Activated CD4-positive, alpha-beta T cell treated with anti-CD3 and anti-CD28 coated beads for 36 hours (primary cell): ENCODE measurements at places on chromosomes 11 and 22.

DNA sequence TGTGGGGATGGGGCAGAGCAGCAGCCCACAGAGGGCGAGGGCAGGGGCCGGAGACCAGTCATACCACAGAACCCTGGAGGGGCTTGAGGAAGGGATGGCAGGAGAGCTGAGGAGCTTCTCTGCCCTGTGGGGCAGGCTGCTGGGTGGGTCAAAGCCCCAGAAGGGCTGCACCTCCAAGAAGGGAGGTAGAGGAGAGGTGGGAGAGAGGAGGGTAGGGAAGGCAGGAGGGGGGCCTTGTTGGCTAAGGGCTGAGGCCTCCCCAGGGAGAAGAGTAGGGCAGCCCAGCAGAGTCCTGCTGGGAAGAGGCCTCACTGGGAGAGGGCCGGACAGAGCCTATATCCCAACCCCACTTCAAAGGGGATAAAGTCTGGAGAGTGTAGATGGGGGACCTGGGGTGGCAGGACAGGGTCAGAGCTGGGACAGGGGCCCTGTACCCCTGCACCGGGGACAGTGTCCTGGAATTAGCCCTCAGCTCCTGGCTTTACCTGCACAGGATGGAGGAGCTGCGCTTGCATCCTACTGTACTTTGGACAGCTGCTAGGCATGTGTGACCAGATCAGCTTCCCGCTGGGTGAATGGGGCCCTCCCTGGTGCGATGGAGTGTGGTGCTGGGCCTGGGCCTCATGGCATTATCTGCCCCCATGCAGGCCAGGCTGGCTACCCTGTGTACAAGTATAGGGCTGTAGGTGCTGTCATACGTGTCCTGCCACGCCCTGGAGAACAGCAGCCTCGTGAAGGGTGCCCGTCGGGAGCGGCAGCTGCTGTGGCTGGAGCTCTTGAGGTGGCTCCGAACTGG, 7.3 kb downstream of the DGCR6L start:
- DNase-seq = no peak

GRCh38 chr22:23688121-23688520, 2.7 kb upstream of the RGL4 start:
- DNase-seq = no peak

GRCh38 chr11:33553486-33553885, 147.1 kb downstream of the C11orf91 start:
- no peak for DNase-seq

DNA sequence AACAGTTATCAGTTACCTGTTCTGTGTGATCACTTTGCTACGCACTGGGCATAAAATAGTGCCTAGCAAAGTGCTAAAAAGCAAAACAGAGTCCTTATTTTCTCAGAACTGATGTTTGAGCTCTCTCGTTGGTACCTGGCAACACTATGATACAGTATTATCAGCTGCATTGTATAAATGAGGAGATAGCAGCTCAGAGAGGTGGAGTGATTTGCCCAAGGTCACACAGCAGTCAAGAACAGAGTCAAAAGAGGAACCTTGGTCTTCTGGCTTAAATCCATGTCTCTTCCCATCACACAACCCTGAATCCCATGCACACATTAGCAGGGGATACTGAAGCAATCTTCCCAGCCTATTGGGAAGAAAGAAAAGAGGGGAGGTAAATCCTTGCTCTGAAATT, 580.5 kb downstream of the SOX6 start:
- DNase-seq = no peak

DNA sequence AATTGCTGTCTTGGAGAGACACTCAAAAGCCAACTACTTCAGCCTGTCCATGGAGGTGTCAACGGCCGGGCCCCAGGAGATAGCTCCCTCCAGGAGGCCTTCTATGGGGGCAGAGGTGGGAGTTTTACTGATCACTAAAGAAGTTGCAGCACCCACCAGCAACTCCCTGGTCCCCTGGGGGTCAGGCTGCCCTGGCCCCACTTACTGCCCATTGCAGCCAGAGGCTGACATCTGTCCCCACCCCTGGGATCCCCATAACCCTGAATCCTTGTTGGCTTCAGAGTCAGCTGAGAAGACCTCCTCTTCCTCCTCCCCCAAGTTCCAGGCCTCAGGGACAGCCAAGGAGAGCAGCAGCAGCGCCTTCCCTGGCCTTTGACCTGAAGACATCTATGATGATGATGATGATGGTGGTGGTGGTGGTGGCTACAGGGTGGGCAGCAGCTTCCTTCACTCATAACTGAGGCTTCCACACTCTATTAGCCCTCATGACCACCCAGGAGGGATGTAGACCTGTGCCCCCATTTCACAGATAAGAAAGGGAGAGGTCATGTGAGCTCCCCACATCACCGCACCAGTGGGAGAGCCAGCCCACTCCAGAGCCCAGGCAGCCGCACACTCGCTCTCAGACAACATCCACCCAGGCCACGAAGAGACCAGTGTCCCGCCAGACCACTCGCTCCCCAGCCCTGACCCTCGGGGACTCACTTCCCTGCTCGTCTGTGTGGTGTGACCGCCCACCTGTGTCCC, 43.8 kb upstream of the FGF3 start:
- DNase-seq = no peak

DNA sequence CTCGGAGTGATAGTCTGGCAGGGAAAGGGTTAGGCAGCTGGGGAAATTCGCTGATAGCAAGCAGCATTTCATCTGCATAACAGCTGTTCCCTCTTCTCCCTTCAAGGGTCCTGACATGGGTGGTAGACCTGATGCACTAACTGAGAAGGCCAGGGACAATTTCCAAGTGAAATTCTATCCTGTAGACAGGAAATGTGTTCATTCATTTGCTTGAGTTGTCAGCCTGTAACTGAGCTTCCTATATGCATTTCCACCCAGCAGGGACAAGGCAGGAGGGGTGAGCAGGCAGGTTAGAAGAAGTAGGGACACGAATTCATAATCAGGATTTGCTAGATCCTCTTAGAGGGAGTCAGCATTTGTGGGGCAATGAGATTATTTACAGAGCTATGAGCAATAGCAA, 154.3 kb upstream of the NCAM1 start:
- DNase-seq = no peak

DNA sequence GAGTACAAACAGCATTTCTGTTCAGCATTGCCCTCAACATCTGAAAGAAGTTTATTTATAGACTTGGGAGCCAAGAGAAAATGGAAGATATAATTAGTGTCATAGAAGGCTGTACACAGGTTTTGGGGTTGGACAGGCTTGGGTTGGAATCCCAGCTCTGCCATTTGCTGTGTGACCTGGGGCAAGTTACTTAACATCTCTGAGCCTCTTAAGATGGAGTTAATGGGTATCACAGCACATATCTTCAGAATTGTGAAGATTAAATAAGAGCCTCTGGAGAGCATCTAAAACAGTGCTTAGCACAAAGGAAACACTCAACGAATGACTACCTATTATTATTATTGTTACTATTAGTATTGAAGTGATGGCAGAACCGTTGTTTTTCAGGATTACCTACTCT, 12.1 kb downstream of the CACNG2 start:
- DNase-seq = no peak

DNA sequence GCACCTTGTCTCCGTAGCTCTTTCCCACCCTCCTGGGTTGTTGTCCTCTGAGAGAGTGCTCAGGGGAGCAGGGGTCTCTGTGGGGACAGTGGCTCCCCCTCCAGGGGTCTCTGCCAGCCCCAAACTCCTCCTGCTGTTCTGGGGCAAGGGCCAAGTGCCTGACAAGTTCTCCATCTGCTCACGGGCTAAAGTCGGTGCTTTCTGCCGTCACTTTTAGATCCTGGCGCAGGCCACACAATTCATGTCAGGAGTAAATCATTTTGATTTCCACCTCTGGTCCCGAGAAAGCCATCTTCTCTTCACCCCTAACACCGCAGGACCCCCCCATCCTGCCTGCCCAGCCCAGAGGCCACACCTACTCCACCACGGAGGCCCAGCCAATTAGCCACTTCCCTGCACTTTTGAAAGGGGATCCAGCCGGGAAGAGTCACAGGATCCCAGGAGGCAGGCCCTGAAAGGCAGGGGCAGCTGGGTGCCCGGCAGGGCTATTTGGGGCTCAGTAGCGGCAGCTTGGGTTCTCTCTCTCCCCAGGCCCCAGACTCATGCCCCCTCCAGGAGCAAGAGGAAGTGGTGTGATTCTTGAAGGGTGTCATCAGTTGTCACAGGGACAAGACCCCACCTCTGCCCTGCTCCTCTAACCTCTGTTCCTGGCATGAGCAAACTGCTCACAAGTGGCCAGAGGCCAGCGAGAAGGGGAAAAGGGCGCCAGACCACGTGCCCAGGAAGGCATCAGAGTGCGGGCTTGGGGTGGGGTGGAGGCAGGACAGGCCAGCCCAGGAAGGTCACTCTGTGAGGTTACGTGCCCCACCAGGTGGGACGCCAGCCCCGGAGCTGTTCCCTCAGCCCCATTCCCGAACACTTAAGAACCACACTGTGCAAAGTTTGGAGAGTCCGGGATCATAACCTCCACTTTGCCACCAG, 1.3 kb downstream of the MACROD1 start:
- no peak for DNase-seq

GRCh38 chr11:12769834-12770345, 95.7 kb downstream of the TEAD1 start:
- no peak for DNase-seq

DNA sequence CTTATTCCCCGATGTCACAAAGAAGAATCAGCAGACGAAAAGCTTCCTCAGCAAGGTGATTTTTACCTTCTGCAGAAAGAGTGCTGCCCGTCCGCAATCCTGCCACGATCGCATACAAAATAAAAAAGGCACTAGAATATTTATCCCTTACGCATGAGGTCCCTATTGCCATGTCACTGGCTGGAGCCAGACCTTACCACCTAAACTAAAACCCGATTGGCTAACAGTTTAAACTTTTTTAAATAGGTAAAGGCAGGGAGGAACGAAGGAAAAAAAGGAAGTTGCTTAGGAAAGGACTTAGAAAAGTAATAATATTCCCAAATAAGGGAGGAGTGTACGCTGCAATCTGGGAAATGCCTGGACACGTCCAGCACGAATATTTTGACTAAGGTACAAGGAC, 21.2 kb upstream of the ALDH3B2 start:
- DNase-seq = no peak

- no peak for DNase-seq
Measured at GRCh38 chr11:74354036-74354435, 42.6 kb upstream of the P4HA3 start.
